ENCODE measurements at places on chromosomes 4 and X. TPM values are rescaled to one million over a fixed set of nuclear protein-coding genes. Genes with fewer than 3 reads are reported as not detected.

Gene TEX11
- not detected for total RNA-seq

Gene ACE2
- 0.17 TPM for total RNA-seq

Gene FGFBP1
- total RNA-seq: 107 TPM

Gene FAM53A
- 3.7 TPM for total RNA-seq

Gene CD40LG
- total RNA-seq: not detected

Gene PNPLA4
- 40.2 TPM for total RNA-seq

Gene NDST3
- total RNA-seq: not detected

Gene PPP2R2C
- 0.24 TPM for total RNA-seq

Gene CXorf65
- not detected for total RNA-seq

Gene MAGEC2
- not detected for total RNA-seq

Gene TEX13C
- total RNA-seq: not detected

GRCh38 chr4:6086846-6087245 lies 68.6 kb upstream of the C4orf50 start:
- no peak for DNase-seq

DNA sequence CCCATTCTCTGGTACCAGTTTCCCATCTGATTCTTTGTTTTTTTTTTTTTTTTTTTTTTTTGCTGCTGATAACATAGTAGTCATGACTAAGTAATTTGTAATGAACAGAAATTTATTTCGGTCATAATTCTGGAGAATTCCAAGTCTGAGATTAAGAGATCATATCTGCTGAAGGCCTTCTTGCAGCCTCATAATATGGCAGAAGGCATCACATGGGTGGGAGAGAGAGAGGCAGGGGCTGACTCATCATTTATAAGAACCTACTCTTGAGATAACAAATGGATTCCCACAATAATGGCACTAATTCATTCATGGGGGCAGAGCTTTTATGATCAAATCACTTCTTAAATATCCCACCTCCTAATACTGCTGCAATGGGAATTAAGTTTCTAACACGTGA lies 1034.3 kb downstream of the STIM2 start:
- DNase-seq: no peak

GRCh38 chr4:131764730-131765129 lies 1384.4 kb upstream of the PCDH10 start:
- no peak for DNase-seq

GRCh38 chr4:44326741-44327140 lies 121.9 kb downstream of the KCTD8 start:
- no peak for DNase-seq

DNA sequence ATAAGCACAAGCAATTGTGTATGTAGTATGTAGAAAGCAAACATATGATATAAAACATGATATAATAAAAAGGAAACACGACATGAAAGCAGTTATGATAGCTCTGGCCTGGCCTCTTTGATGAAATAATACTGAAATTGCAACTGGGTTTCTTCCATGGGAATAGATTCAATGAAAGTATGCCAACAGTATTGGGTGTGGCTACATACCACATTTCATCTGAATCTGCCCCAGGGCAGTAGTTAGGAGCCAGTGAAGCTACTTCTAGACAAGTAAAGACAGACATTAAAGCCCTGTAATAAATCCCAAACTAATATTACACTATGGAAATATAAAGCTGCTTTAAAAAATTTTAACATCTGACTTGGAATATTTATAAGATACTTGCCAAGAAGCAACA lies 207.3 kb downstream of the FBXW7 start:
- peak; percentile 88 for DNase-seq

GRCh38 chrX:123425471-123425870 lies 241.4 kb downstream of the GRIA3 start:
- DNase-seq: no peak

GRCh38 chr4:3732076-3733028 lies 33.8 kb upstream of the ADRA2C start:
- DNase-seq: no peak

GRCh38 chrX:1190596-1191145 lies 21.8 kb downstream of the CRLF2 start:
- no peak for DNase-seq

DNA sequence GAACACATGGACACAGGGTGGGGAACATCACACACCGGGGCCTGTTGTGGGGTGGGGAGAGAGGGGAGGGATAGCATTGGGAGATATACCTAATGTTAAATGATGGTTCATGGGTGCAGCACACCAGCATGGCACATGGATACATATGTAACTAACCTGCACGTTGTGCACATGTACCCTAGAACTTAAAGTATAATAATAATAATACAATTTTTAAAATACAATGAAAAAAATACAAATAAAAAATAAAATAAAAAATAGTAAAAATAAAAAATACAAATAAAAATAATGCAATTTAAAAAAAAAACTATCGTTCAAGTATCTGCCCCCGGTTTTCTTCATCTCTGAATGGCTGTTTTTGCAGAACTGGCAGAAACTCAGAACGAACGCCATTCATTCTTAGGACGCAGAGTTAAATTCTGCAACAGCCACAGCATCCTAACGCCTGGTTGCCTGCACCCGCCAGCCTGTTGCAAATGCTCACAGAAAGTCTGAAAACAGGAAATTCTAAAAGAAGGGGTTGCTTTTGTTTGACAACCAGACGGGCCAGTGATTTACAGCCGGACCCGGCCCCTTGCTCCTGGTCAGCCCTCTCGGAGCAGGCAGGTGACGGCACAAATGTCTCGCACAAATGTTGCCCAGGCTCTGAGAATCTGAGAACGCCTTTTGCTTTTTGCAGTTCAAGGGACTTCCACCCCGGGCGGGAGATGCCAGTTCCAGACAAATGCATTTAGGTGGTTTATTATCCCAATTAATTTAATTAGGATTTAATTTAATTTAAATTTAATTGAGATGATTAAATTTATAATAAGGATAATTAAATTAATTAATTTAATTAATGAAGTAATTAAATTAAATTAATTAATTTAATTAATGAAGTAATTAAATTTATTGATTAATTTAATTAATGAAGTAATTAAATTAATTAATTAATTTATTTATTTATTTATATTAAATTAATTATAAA lies 47.8 kb downstream of the CRLF2 start:
- no peak for DNase-seq

DNA sequence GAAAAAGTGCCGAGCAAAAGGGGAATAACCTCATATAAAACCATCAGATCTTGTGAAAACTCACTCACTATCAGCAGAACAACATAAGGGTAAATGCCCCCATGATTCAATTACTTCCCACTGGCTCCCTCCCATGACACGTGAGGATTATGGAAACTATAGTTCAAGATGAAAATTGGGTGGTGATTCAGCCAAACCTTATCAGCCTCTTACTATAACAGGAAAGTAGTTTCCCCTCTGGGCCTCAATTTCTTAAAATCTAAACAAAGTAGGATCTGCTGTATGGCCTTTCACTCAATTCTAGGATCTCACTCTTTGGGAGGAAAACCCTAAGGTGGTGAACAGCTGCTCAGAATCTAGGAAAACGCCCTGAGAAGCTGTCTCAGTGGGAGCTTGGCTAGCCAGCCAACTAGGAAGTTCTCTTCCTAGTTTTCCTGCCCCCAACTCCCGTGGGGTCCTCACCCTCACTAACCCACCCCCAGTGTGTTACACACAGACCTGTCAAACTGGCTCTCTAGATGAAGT lies 1017.1 kb upstream of the HS3ST1 start:
- DNase-seq: no peak

GRCh38 chr4:53917729-53918128 lies 146.7 kb downstream of the CHIC2 start:
- DNase-seq: peak; percentile 94

DNA sequence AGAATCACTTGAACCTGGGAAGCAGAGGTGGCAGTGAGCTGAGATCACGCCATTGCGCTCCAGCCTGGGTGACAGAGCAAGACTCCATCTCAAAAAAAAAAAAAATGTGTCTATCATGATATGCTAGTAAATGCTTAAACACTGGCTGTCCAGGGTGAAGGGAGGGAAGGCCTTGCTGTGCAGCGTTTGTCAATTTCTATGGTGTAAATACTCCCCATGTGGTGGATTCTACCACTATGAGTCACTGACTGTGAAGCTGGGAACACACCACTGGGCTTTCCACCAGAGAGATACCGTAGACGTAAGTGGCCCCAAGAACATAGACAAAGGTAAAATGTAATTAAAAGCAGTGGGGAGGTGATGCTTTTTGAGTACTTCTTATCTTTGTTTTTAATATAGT lies 51.3 kb upstream of the LEF1 start:
- DNase-seq: peak; percentile 1

DNA sequence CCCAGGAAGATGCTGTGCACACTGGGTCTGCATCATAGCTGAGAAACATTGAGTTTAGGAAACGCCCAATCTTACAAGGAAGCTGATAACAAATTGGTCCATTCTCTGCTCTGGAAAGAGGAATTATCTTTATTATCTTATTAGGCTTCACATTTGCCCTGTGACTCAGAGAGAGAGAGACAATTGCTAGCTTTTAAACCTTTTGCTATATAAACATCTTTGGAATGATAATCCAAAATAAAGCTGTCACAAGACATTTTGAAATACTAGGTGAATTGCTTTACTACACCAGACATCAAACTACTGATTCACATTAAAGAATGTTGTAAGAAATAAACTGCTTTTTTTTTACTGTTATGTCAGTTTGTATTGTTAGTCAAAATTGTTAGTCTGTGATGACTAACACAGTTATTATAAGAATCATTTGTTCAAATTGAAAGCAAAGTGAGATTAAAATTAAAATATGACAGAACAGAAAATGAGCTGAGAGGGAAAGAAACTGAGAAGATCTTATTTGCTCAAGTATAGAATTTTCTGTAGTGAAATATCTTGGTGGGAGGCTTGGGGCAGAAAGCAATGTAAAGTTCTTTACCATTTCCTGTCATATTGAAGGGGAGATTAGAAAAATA lies 765.4 kb upstream of the PCDH10 start:
- DNase-seq: peak; percentile 3

GRCh38 chr4:24560868-24561368 lies 23.4 kb downstream of the DHX15 start:
- no peak for DNase-seq

GRCh38 chr4:84925558-84925957 lies 40.9 kb downstream of the WDFY3 start:
- no peak for DNase-seq

DNA sequence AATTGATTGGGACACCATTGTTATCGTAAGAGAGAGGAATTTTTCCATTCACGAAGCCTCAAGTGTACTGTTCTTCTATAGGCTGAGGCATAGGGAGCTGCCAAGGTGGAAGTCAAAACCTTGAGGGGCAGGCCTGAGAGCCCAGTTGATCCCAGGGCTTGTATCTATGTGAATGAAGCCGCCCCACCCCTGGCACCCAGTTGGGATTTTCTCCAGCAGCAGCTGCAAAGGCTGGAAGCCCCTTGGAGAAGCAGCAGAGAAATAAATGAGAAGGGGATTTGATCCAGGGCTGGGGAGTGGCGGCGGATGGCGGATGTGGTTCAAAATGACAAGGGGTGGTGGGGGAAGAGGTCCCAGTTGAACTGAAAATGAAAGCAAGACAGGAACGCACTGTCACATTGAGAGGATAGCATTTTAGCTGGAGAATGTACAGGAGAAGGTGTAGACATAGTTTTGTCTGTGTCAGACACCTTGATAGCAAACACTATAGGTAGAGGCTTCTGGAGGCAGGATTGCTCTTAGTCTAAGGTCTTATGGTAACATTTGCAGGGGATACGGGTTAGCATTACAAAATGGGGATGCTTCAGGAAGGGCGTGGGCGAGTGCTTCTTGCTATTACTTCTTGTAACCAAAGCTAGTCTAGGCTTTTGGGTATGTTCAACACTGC lies 32.6 kb downstream of the DOCK11 start:
- DNase-seq: no peak

DNA sequence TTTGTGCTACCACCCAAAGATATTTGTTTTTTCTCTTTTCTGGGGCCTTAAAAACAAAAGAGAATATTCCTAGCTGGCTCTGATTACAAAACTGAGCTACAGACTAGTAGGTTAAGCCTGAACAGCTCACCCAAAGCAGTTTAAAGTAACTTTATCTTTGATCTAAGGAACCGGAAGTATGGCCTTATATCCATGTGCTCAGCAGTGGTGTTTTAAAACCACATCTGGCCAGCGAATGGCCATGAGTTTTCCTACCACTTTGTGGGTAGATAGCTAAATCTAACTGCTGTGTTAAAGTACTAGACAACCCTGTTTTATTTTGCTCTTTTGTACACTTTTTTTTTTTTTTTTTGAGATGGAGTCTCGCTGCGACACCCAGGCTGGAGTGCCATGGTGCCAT lies 24.6 kb downstream of the ADGRG4 start:
- DNase-seq: no peak

DNA sequence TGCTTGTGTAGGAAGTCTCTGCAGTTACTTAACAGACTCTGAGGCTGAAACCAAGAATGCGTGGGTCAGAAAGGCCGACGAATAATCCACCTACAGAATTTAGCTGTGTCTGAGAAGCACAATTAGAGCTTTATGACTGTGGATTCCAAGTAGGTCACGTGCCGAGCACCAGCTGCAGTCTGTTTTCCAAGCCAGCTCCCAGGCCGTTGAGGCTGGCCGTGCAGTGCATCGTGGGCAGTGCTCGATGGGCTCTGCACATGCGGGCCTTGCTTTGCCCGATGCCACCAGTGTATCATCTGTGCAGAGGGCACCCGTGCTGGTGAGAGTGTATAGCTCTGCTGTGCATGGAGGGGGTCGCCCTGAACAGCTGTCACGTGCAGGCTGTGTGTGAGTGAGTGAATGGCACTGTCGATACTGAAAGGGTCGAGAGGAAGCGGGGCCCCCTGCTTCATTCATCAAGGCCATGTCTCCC lies 67.5 kb upstream of the CLDN34 start:
- no peak for DNase-seq

DNA sequence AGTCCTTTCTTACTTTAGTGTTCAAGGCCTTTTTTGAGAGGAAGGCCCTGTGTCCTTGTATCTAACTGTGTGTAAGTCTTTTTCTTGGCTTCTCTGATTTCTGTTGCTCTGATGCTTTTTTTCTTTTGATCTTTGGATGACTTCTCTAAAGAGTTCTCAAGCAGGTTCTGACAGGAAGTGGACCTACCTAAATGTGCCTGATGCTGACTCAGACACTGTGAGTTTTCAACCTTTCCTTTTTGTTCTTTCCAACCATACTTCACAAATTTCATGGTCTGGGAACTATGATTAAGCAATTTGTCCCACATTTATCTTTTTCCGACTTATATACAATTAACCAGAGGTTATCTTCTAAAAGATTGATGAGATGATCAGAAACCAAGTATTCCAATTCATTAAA lies 96.5 kb downstream of the SYTL5 start:
- DNase-seq: peak; percentile 14

- DNase-seq: no peak
Observed at GRCh38 chr4:6917461-6918271, 8.0 kb downstream of the TBC1D14 start.

DNA sequence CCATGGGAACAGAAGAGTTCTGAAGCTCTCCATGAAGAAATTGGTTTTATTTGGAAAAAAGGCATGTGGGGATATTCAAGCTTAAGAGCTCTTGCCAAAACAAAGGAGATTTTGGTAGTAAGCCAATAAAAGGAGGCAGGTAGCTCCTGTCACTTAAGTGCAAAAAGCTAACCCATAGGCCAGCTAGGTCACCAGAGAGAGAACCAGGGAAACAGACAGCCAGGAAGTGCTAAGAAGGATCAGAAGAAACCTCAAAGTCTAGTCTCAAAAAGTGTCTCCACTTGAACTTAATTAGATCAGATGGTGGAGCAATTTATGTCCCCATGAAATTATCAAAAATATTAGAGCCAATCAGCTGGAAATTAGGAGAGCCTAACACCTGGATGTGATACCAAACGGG lies 49.2 kb downstream of the CD40LG start:
- DNase-seq: no peak
